ENCODE measurements at places on chromosomes 16 and 17.

GRCh38 chr16:81035975-81036750 is 521 bp downstream of the ATMIN start:
- peak; percentile 61 for DNase-seq

DNA sequence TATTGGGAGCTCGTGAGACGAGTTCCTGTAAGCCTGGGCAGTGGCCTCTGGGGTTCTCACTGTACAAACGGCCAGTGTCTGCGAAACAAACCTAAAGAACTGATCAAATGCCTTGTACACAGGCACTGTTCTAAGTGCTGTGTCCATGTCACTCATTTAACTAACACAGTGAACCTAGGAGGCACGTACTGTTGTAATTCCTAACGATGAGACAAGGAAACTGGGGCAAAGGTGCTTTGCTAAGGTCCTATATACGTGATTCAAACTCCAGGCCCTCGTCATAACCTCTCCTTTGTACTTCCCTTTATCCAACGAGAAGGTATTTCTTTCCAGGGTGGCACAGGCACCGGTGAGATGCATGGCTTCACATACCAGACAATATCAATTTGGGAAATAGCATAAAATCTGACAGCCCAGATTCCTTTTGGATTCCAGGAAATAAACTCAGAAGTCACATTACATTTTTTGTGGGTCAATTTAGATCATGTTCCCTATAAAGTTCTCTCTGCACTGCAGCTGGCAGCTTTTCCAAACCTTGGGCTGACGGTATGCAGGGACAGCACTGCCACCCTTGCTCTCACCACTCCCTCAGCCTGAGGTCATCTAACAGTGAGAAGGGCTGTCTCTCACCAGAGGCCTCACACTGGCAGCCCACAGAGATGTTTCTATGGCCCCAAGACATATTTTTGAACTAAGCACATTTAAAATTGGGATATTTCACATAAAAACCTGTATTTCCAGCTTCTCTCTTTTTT is 18.3 kb downstream of the GLYR1 start:
- no peak for DNase-seq

DNA sequence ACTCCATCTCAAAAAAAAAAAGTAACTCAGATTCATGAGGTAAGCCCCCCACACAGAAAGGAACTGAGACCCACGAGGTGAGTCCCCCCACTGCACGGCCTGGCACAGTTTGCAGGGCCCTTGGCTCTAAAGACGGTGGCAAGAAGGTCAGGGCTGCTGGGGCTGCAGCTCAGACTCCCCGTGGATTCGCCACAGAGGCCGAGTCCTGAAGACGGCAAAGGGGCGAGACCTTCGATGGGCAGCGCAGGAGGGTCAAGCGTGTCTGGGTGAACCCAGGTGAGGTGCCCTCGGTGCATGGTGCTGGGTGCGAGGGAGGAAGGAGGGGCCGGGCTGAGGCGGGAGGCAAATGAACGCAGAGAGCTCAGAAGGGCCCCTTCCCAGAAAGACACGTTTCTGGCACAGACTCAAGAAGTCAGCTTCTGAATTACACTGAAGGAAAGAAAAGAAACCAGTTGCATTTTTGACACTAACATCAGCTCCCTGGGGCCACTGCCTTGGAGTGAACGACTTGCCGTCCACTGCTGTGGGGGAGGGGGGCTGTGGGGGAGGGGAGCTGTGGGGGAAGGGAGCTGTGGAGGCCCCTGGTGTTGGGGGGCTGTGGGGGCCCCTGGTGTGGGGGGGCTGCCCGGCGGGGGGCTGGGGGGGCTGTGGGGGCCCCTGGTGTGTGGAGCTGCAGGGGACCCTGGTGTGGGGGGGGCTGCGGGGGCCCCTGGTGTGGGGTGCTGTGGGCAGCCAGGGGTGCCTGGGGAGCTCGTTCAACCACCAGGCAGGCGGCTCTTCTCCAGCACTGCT is 69.8 kb upstream of the METRNL start:
- peak; percentile 47 for DNase-seq

GRCh38 chr16:51313198-51313597 is 162.1 kb upstream of the SALL1 start:
- no peak for DNase-seq

GRCh38 chr17:2013994-2014317 is 11.2 kb downstream of the RTN4RL1 start:
- peak; percentile 50 for DNase-seq

- no peak for DNase-seq
These were observed 168.5 kb downstream of the XYLT1 start for GRCh38 chr16:17302214-17302613.

GRCh38 chr17:27818401-27819105 is 18.2 kb upstream of the NOS2 start:
- no peak for DNase-seq

GRCh38 chr17:58531661-58532554 is 17.5 kb upstream of the MTMR4 start:
- peak; percentile 87 for DNase-seq

DNA sequence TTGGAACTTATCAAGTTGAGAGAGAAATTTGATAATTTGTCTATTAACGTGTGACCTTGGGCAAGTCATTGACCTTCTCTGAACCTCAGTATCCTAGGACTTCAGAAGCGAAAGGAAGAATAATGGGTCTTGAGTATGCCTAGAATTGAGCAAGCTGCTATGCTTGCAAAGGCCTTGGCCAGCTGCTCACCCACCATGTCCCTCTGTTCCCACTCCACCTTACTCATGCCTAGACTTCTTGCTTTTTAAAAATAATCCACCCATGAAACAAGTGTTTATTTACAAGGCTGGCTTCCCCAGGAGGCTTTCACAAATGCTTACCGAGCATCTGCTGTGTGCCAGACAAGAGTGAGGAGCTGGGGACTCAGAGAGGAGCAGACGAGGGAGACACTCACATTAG is 590.6 kb downstream of the MAF start:
- DNase-seq = no peak

GRCh38 chr17:67385122-67385988 is 8.3 kb downstream of the PITPNC1 start:
- DNase-seq = no peak

- no peak for DNase-seq
These were observed 361.0 kb downstream of the CDH13 start for GRCh38 chr16:82987767-82988166.

GRCh38 chr17:8963647-8964258 is 1.8 kb downstream of the PIK3R5 start:
- DNase-seq = peak; percentile 55

GRCh38 chr16:2910441-2910969 is 1.2 kb upstream of the FLYWCH1 start:
- DNase-seq = no peak

DNA sequence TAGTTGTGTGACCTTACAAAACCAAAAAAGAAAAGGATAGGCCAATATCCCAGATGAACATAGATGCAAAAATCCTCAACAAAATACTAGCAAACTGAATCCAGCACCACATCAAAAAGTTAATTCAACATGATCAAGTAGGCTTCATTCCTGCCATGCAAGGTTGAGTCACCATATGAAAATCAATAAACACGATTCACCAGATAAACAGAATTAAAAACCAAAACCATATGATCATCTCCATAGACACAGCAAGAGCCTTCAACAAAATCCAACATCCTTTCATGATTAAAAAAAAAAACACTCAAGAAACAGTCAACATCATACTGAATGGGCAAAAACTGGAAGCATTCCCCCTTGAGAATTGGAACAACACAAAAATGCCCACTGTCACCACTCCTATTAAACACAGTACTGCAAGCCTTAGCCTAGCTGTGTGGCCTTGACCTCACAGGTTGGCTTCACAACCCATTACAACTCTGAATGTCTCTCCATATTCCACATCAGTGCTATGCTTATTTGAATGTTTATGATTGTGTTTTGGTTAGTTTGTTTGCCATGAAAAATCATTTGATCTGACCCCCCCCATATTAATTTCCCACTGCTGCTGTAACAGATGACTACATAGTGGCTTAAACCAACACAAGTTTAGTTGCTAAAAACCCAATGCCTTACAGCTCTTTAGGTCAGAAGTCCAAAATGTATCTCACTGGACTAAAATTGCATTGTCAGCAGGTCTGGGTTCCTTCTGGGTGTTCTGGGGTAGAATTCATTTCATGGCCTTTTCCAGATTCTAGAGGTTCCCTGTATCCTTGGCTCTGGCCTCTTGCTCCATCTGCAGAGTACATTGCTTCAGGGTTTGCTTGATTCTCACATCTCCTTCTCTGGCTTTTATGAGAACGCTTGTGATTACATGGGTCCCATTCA is 257.1 kb upstream of the DYNLRB2 start:
- no peak for DNase-seq

DNA sequence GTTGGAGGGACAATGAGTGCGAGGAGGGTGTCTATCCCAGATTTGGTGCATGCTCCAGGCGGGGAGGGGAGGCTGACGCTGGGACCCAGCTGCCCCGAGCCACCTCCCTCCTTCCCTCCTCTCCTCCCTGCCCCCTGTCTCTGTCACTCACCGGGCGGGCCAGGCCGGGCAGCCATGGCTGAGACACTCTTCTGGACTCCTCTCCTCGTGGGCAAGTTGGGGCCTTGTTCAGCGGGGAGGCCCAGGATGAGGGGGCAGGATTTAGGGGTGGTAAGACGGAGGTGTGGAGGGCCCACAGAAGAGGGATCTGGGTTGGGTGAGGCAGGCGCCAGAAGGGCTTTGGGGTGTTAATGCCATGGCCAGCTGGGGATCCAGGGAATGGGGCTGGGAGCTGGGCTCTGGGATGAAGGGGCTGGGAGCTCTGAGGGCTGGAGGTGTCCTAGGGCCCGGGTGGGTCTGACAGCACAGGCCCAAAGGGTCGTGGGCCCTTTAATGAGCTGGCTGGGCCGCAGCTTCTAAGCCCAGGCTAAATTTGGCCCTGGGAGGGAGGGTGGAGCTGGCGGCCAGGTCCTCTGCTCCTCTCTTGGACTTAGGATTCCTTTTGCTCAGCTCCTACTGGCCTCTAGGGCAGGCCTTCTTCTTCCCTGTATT is at the start of gene SGCA:
Gene SGCA (plus strand): TSS at position 139 of the 651 bp plus-strand sequence. CDS start 36 bp downstream, at position 175.
- no peak for DNase-seq

DNA sequence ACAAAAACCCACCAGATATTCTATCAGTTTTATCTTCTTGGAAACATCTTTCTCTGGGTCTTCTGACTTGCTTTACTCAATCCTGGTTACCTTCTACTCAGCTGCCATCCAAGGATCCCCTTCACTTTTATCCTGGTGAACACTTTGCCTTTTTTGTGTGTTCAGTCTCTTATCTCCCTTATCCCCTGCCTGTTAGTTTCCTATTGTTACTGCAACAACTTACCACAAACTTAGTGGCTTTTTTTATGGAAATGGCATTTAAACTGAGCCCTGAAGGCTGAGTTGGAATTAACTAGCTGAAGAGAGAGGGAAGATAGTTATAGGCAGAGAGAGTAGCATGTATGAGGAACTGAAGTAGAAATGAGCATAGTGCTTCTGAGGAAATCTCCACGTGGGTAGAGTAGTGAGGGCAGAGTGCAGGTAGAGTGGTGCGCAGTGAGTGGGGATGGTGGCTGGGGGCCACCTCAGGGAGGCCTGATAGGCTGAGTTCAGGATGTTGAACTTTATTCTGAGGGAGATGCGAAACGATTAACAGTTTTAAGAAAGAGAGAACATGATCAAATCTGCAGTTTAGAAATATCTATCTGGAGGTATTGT is 26.3 kb downstream of the TANGO6 start:
- no peak for DNase-seq

DNA sequence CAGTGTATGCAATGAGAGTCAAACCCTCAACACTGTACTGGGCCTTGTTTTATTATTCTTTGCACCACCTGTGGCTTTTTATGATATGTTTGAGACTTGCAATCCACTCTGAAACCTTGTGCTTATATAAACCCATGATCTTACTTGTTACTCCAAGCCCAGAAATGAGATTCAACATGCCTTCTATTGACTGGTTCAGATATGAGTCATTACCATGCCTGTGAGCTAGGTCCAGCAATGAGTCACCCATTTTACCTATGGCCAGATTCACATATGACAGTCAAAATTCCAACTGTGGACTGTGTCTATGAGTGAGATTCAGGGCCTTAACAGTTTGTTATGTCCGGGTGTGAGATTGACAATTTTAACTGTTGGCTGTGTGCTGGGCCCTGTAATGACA is 1846.1 kb downstream of the TP53TG3F start:
- no peak for DNase-seq

Data from islet precursor cell (in vitro differentiated cells).